ENCODE measurements at places on chromosomes 4 and X.

- DNase-seq: peak; percentile 6
These were observed 139.2 kb downstream of the NWD2 start for GRCh38 chr4:37383579-37384229.

DNA sequence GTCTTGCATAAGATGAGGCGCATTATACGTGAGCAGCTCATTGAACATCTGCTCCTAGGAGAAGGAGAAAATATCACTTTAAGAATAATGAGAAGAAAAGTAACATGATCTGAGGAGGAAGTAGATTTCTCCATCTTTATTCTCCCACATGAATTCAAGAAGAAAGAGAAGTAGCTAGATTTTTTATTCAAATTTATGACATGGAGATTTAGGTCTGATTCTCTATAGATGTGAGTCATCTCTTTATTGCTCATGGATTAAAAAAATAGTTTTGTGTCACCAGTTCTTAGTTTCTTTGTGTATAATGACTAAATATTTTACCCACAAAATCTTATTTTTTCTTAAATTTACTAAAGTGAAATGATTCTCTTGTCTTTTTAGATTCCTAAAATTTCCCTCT, 40.4 kb downstream of the HPGDS start:
- DNase-seq: no peak

GRCh38 chr4:184280591-184281071, 63.0 kb upstream of the ENPP6 start:
- DNase-seq: peak; percentile 57

- no peak for DNase-seq
These were observed 50.2 kb upstream of the BCOR start for GRCh38 chrX:40147971-40148370.

DNA sequence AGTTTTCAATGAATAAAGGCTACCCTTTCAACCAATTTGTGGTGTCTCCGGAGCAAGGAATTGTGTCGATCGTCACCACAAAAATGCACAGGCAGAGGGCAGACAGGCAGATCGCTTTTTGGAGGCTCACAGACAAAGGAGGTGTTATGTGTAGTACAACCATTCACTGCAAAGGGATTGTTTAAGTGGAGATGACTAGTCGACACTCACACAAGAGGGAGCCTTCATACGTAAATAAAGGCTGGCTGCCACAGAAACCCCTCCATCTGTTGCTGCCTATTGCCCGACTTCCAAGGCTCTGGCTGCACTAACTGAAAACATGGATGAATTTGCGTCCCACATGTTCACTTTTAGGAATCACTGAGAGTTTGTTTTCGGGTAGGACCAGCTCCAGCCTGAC, 281.1 kb downstream of the NKX6-1 start:
- no peak for DNase-seq

GRCh38 chr4:178696515-178696914, 1254.3 kb upstream of the AGA start:
- DNase-seq: no peak

DNA sequence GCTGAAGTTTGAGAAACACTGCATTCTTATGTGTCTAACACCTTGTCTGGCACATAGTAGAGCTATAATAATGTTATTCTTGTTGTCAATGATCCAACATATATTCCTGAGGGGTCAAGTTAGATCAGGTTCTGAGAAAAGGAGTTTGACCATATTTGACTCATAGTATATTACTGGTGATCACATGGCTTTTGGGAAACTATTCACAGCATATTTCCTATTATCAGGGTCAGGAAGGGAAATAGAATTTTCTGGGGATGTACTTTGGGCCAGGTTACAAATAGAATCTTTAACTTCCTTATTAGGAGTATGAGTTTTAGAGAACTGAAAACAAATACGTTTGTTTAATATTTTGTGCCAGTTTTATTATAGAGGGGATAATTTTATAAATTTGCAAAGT, 11.6 kb downstream of the IL15 start:
- DNase-seq: no peak

- DNase-seq: no peak
These were observed 2.0 kb upstream of the FATE1 start for GRCh38 chrX:151713849-151714248.

DNA sequence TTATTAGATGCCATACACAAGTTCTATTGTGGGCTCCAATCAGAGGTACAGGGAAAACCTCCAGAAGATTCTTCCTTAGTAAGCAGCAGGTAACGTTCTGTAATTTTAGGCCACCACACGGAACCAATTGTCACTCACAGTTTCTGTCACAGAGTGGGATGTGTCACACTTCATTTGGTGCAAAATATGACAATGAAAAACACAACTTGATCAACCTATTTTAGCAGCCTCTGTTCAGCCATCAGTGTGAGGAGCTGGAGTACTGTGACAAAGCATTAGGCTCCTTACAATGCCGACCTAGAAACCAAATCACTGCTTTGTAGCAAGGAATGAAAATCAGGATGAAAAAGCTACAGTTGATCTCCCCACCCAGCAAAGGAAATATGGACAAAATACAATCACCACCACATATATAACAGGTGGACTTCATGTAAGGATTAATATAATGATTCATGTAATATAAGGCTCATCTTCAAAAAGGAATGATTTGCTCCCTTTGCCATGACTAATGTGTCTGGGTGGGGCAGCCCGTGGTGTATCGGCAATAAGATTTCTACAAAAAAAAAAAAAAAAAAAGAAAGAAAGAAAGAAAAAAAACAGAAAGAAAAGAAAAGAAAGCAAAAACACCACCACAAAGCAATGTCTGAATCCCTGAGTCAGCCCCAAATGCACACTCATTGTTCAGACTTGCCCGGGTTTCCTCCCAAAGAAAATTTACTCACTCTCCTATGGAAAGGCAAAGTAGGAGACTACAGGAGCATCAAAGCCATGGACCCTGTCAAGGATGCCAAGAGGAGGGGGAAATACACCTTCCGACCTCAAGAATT, 36.0 kb downstream of the SLC9A7 start:
- no peak for DNase-seq

GRCh38 chrX:13165266-13166189, 121.1 kb upstream of the FAM9C start:
- no peak for DNase-seq

DNA sequence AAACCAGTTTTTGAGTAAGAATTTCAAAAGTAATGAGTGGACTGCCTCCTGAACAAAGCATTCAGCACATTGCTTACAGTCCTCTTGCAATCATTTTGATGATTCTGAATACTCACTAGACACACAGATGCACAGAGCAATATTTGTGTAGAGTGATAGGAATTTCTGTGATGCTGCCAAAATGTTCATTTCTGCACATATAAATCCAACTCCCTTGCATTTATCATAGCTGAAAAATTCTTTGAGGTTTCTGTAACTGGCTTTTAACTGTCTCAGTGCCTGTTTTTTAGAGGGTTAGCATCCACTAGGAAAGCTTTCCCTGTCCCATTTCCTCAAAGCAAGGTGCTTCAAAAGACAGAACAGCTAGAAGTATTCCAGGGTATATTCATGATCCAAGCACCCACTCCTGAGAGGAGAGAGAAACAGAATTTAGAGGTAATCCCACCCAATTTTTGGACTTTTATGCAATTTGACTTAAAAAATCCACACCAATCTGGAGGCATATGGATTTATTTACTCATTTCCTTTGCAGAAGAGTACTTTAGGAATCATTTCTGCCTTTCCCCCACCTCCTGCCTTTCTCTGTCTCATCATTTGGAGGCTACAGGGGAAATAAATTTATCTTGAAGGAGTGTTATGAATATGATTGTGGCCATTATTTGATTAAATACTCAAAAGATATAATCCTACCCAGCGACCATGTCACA, 234.5 kb upstream of the SLIT2 start:
- no peak for DNase-seq

GRCh38 chr4:83783215-83783614, 247.3 kb downstream of the GPAT3 start:
- no peak for DNase-seq

- no peak for DNase-seq
These were observed 4.3 kb downstream of the TSPYL2 start for GRCh38 chrX:53086464-53086863.

DNA sequence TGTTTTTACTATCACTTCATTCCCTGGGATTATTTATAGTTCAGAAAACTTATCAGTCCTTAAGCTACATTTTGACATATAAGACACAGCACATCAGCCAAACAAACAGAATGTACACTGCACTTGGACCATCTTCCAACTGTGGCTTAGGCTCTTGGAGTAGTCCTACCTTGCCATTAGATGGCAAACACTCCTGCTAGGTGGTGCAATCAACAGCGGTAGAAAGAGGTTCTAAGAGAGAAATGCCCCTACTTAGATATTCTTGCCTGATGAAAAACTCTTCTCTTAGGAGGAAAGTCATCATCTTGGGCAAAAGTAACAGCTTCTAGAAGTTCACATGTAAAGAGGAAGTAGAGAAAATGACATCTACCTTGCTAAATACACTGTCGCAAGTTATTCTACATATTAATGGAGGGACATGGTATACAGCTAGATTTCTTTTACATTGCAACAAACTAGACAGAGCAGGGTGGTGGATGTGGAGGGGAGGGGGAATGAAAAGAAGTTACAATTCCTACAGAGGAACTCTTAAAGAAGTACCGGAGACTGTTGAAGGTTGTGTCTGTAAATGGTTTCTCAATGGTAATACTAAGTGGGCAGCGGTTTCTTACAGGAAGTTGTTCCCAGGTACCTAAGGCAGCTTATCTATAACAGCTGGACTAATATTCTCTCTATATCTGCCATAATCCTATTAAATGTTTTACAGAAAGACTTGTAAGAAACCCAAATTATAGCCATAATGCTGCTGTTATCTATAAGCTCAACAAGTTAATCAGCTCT, 8.1 kb upstream of the STPG2 start:
- DNase-seq: no peak

DNA sequence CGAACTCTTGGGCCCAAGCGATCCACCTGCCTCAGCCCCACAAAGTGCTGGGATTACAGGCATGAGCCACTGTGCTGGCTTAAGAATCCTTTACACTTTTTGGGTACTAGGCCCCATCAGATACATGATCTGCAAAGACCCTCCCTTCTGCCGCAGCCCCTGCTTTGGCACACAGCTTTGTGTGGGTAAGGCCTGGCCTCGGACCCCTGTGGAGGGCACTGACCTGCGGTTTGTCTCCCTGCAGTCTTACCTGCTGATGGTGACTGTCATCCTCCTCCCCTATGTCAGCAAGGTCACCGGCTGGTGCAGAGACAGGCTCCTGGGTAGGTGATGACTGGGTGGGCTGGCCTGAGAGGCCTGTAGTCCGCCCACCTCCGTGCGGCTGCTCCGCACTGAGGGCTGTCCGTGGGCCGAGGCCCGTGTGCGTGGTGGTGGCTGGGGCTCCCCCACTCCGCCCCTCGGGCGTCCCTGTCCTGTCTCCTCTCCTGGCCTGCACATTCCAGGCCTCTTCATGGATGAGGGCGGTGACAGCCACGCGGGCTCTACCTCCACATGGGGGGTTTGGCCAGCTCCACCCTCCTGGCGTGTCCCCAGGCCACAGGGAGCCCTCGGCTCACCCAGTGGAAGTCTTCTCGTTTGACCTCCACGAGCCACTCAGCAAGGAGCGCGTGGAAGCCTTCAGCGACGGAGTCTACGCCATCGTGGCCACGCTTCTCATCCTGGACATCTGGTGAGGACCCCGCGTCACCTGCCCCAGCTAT, 18.0 kb downstream of the DGKQ start:
- no peak for DNase-seq

Measured in CD4-positive, alpha-beta T cell treated with Interleukin-12 subunit alpha and Interleukin-12 subunit beta, for 1 hour (primary cell).